ENCODE measurements at places on chromosomes 12 and 14.
A peak's percentile ranks its signal among the peaks of the same experiment; 100 is the strongest.

DNA sequence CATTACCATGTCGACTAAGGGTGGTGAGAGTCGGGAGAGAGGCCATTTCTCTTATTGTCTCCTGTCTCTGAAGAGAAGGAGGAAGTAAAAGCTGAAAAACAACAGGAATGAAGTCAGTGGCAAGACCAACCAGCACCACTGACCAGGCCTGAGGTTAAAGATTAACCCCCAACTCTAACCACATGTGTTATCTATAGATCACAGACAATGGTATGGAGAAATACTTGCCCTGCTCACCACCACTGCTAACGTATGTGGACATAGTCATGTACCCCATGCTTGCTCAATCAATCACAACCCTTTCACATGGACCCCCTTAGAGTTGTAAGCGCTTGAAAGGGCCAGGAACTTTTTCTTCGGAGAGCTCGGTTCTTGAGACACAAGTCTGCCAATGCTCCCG, 690.9 kb upstream of the LMO3 start:
- no peaks in the 10 kb centered on the region for H3K4me1 ChIP-seq
- no peak overlapping the region for H3K4me3 ChIP-seq
- no peak overlapping the region for H3K27ac ChIP-seq
- H3K27me3 ChIP-seq = no peaks in the 10 kb centered on the region
- no peak for DNase-seq

DNA sequence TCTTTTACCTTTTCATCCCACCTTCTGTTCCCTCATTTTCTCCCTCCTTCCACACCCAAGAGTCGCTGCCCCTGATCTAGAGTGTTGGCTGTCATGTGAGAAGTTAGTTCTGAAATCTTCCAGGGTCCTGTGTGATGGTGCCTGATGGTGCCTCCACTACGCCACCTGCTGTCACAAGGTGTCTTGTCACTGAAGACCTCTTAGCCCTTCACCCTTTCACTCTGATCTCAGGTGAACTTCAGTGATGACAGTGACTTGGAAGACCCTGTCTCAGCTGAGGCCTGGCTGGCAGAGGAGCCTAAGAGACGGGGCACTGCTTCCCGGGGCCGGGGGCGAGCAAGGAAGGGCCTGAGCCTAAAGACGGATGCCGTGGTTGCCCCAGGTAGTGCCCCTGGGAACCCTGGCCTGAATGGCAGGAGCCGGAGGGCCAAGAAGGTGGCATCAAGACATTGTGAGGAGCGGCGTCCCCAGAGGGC, 7.6 kb upstream of the PFDN5 start:
- peak overlapping the region; percentile 25 for H3K27ac ChIP-seq
- peaks cover 60% of the 10 kb centered on the region for H3K36me3 ChIP-seq
- no peaks in the 10 kb centered on the region for H3K27me3 ChIP-seq
- no peak overlapping the region for H3K4me3 ChIP-seq
- peak; percentile 74 for DNase-seq

DNA sequence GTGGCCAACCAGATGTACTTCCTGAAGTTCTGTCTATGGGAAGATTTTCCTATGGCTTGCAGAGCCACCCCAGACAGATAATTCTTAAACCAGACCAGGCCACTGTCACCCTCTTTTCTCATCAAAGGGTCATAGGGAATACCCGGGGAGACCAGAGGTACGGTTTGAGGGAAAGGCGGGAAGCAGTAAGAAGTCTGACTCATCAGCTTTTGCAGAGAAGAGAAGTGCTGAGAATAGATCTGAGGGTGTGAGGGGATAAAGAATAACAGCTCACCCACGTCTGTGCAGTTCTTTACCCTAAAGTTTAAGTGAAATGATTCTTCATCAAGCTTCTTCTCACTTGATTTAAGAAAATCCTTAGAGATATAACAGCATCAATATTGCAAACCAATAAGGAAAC, 21.3 kb upstream of the POC1B start:
- no peaks in the 10 kb centered on the region for H3K36me3 ChIP-seq
- no peak for DNase-seq

DNA sequence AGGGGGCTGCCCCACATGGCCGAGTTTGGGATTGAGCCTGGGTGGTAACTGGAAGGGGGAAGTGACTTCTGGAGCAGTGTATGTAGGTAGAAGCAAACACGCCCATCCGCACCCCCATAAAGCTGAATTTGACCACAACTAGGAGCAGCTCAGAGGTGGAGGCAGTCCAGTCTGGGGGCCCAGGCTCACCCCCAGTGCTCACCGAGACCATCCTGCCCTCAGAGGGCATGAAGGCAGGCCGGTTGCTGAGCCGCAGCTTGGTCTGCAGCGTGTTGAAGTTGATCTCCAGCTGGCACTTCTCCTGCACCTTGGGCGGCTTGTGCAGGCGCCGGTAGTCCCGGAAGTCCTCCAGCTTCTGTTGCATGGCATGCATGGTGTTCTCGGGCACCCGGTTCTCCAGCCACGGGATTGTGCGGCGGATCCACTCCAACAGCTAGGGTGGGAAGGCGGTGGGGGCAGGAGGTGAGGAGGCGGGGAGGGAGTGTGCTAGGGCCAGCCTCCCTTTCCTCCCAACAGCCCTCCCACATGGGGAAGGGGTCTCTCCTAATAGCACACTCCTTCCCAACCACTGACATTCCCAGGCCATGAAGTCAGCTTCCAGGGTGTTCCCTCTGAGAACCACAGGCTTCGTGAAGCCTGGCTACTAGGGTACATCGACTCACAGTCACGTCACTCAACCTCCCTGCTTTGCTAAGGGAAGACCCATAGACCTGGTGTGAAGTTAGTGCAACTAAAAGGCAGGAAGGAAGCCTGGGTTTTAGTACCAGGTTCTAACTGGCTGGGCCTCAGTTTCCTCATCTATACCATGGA, 87.0 kb downstream of the ACTN1 start:
- H3K27me3 ChIP-seq = no peaks in the 10 kb centered on the region
- H3K4me1 ChIP-seq = no peaks in the 10 kb centered on the region
- no peak overlapping the region for H3K27ac ChIP-seq
- no peak overlapping the region for H3K4me3 ChIP-seq
- H3K36me3 ChIP-seq = peaks cover 74% of the 10 kb centered on the region

DNA sequence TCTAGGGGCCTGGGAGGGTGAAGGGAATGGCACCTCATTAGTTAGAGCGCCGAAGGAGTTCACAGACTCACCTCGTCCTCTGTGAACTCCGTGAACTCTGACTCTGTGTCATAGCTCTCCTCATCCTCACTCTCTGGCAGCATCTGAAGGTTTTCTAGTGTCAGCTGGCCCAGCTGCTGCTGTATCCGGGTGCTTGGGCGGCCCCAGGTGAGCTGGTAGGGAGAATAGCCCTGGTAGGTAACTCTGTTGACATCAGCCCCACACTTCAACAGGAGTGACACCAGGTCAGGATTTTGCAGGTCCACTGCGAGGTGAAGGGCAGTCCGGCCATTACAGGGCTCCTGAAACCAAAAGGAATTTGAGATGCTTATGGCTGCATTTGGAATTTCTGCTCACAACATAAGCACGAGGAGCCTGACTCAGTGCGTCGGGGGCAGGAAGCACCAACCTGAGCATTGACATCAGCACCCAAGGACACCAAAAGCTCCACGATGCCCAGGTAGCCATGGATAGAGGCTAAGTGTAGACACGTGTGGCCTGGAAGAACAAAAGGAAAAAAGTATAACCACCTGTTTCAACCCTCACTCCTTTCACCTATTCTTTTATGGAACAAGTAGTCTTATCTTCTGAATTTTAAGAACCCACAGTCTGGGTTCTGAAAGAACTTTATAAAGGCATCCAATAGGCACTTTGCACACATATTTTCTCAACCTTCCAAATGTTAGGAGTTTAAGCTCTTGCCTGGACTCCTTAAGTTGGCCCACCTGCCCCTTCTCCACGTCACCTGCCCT, 2.0 kb downstream of the NFKBIA start:
- H3K4me1 ChIP-seq = peaks cover 48% of the 10 kb centered on the region
- H3K36me3 ChIP-seq = peaks cover 34% of the 10 kb centered on the region
- H3K27ac ChIP-seq = peak overlapping the region; percentile 85
- DNase-seq = no peak
- H3K4me3 ChIP-seq = peak overlapping the region; percentile 78

DNA sequence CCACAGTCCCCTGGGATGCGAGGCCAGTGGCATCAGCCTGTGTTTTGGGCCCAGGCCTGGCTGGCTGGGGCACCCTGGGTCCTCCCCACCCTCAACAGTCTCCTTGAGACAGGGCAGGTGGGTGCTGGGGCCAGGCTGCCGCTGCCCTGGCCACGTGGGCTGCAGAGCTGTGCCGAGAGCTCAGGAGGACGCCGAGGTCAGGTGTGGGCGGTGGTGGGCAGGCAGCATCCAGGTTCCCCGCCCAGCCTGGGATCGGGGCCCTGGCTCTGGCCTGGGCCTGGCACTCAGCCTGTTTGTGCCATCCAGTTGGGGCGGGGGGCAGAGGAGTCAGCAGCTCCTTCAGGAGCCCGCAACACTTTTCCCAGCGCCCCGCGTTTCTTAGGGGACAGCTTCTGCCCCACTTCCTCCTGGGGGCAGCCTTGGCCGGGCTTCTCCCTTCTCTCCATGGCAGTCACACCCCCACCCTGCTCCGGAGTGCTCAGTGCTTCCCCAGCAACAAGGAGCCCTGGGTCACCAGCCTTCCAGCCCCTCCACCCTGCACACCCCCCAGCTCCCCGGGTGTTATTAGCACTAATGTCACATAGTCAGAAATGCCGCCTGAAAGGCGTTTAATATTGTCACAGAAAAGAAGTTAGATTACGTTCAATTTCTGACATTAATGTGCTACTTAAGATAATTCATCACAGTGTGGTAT, 30.8 kb downstream of the KIF26A start:
- H3K4me1 ChIP-seq = peaks cover 26% of the 10 kb centered on the region
- DNase-seq = no peak
- H3K27ac ChIP-seq = peak overlapping the region; percentile 60
- H3K27me3 ChIP-seq = no peaks in the 10 kb centered on the region
- H3K4me3 ChIP-seq = no peak overlapping the region
- no peaks in the 10 kb centered on the region for H3K36me3 ChIP-seq

- H3K4me3 ChIP-seq = no peak overlapping the region
- H3K27ac ChIP-seq = no peak overlapping the region
- H3K36me3 ChIP-seq = no peaks in the 10 kb centered on the region
- DNase-seq = no peak
These were observed 1040.4 kb downstream of the FLRT2 start for GRCh38 chr14:86570371-86570770.

DNA sequence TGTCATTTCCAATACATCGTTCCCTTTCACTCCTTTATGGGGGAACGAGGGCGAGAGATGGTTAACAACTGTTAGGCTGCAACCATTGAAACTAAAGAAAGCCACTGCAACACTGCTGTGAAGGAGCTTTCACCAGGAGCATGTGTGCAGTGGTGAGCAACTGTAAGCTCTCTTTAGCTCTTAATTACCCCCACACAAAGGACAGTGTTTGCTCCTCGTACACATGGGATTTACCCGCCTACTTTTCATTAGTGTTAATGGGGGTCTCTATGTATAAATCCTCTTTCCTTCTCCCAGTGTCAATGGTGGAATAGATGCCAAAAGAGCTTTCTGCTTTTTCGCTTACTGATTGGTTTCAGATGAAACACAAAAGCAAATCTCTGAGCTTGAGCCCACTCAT, 343.1 kb downstream of the FLRT2 start:
- no peak for DNase-seq
- no peaks in the 10 kb centered on the region for H3K36me3 ChIP-seq
- no peaks in the 10 kb centered on the region for H3K27me3 ChIP-seq
- H3K4me3 ChIP-seq = no peak overlapping the region
- H3K4me1 ChIP-seq = peaks cover 20% of the 10 kb centered on the region
- H3K27ac ChIP-seq = no peak overlapping the region

- no peak overlapping the region for H3K27ac ChIP-seq
- H3K4me1 ChIP-seq = peaks cover 13% of the 10 kb centered on the region
- H3K36me3 ChIP-seq = peaks cover 22% of the 10 kb centered on the region
- H3K27me3 ChIP-seq = no peaks in the 10 kb centered on the region
- H3K4me3 ChIP-seq = no peak overlapping the region
- DNase-seq = no peak
These were observed 15.8 kb downstream of the PCNX4 start for GRCh38 chr14:60107477-60107876.

DNA sequence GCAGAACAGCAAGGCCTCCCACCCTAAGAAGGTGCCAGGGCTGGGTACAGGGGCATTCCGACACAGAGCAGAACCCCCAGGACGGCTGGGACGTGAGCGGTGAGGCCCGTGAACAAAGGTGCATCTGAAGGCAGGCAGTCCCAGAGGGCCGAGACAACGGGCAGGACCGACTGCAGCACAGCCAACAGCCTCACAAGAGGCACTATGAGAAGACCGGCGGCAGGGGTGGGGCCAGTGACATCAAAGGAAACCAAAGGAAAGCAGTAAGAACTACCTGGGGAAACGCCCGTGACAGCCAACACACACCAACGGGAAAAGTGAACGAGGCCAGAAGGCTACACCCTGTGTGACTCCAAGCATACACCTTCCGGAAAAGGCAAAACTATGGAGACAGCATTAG, 9.1 kb downstream of the BTBD6 start:
- peak overlapping the region; percentile 57 for H3K27ac ChIP-seq
- H3K4me1 ChIP-seq = no peaks in the 10 kb centered on the region
- H3K4me3 ChIP-seq = no peak overlapping the region
- no peaks in the 10 kb centered on the region for H3K36me3 ChIP-seq
- no peak for DNase-seq
